ENCODE measurements at places on chromosomes 5 and 9. TPM values are rescaled to one million over a fixed set of nuclear protein-coding genes. Genes with fewer than 3 reads are reported as not detected.

Gene CYLC2
- polyA plus RNA-seq = not detected

Gene IARS1
- 115 TPM for polyA plus RNA-seq

Gene FSTL4
- polyA plus RNA-seq = 0.42 TPM

Gene PGM5
- 35.6 TPM for polyA plus RNA-seq

Gene FCN1
- 2.5 TPM for polyA plus RNA-seq

Gene LCN15
- polyA plus RNA-seq = not detected

Gene FGF18
- 0.34 TPM for polyA plus RNA-seq

Gene NPDC1
- 31.5 TPM for polyA plus RNA-seq

Gene XPA
- 33.7 TPM for polyA plus RNA-seq

Gene CDC20B
- 0.77 TPM for polyA plus RNA-seq

Gene PRR16
- 3.0 TPM for polyA plus RNA-seq

Gene ORM2
- polyA plus RNA-seq = not detected

Gene NAIF1
- polyA plus RNA-seq = 11.4 TPM

Gene CER1
- 0.89 TPM for polyA plus RNA-seq

Gene DIPK1B
- 41.9 TPM for polyA plus RNA-seq

Gene PCDHB14
- polyA plus RNA-seq = 10.6 TPM

Gene OBP2B
- 0.34 TPM for polyA plus RNA-seq

Gene ANKRD34B
- polyA plus RNA-seq = 0.26 TPM

Gene GRXCR2
- not detected for polyA plus RNA-seq

Gene PCDHA12
- 0.11 TPM for polyA plus RNA-seq

Gene COL5A1
- polyA plus RNA-seq = 128 TPM

Gene GRIA1
- polyA plus RNA-seq = 3.6 TPM

Gene FREM1
- polyA plus RNA-seq = 187 TPM

Gene CRHBP
- 21.8 TPM for polyA plus RNA-seq

Gene CLTB
- 57.0 TPM for polyA plus RNA-seq

Gene NR6A1
- polyA plus RNA-seq = 1.00 TPM

Gene NOXA1
- 6.0 TPM for polyA plus RNA-seq

Gene AHRR
- polyA plus RNA-seq = 2.4 TPM

Gene FOXD4L6
- polyA plus RNA-seq = not detected

Gene FCN2
- 0.52 TPM for polyA plus RNA-seq

Gene BHMT2
- 42.3 TPM for polyA plus RNA-seq

Gene GABRP
- 1.2 TPM for polyA plus RNA-seq

Gene NTNG2
- 0.20 TPM for polyA plus RNA-seq

Gene OBP2A
- not detected for polyA plus RNA-seq

Gene SV2C
- polyA plus RNA-seq = 1.3 TPM

Gene OR1L4
- polyA plus RNA-seq = not detected

Gene DNAJC18
- 24.2 TPM for polyA plus RNA-seq

Gene TTLL11
- 6.9 TPM for polyA plus RNA-seq

Gene IFNA13
- polyA plus RNA-seq = not detected

Gene PCDHGA12
- polyA plus RNA-seq = 1.5 TPM

Gene DNAI1
- 4.0 TPM for polyA plus RNA-seq

Gene CTXN3
- 0.09 TPM for polyA plus RNA-seq

Gene MARCHF3
- 7.9 TPM for polyA plus RNA-seq

Gene MCIDAS
- polyA plus RNA-seq = 0.56 TPM

Gene SLC9A3
- polyA plus RNA-seq = 42.2 TPM

Gene PCDHGC5
- polyA plus RNA-seq = 0.36 TPM

Gene ZNF608
- polyA plus RNA-seq = 81.9 TPM

Gene ADRA1B
- 2.8 TPM for polyA plus RNA-seq

Gene POLR3G
- polyA plus RNA-seq = 2.7 TPM

Gene PLGRKT
- polyA plus RNA-seq = 33.9 TPM

Gene SNAPC3
- 45.2 TPM for polyA plus RNA-seq

Gene SLC4A9
- 13.6 TPM for polyA plus RNA-seq

Gene FGD3
- 5.3 TPM for polyA plus RNA-seq

Gene POU5F2
- 0.05 TPM for polyA plus RNA-seq

Gene FBP2
- not detected for polyA plus RNA-seq

Gene C9orf57
- not detected for polyA plus RNA-seq

Gene IFNA4
- polyA plus RNA-seq = not detected

Gene TRAF2
- 14.7 TPM for polyA plus RNA-seq

Gene SLC1A3
- 1.9 TPM for polyA plus RNA-seq

All from renal cortex interstitium (tissue), 15 donors.